ENCODE measurements at places on chromosomes 1 and 21. TPM values are rescaled to one million over a fixed set of nuclear protein-coding genes. Genes with fewer than 3 reads are reported as not detected.

DNA sequence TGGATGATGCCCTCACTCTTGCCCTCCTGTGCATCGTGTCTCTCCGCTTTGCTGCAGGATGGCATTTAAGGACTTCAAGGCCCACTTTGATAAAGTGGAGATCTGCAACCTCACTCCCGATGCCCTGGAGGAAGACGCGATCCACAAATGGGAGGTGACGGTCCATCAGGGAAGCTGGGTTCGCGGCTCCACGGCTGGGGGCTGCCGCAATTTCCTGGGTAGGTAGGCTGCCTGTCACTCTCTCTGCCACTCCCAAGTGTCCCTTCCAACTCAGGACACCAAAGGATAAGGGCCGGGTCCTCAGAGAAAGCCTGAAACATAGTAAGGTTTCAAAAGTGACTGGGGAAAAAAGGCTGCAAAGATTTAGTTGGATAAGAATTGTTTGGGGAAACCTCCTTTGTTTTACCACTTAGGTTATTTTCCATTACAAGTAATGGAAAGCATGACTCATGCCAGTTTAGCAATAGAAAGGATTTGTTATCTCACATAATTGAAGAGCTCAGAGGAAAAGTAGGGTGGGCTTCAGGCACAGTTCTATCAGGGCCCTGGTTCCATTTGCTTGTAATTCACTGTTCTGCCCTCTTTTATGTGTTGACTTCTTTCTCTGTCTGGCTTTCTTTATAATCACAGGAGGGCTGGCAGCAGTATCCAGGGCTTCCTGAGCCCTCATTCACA lies 31.9 kb downstream of the CAPN9 start:
- H3K36me3 ChIP-seq: no peaks in the 10 kb centered on the region
- no peak overlapping the region for H3K27ac ChIP-seq
- H3K4me3 ChIP-seq: no peak overlapping the region
- H3K4me1 ChIP-seq: peaks cover 25% of the 10 kb centered on the region

DNA sequence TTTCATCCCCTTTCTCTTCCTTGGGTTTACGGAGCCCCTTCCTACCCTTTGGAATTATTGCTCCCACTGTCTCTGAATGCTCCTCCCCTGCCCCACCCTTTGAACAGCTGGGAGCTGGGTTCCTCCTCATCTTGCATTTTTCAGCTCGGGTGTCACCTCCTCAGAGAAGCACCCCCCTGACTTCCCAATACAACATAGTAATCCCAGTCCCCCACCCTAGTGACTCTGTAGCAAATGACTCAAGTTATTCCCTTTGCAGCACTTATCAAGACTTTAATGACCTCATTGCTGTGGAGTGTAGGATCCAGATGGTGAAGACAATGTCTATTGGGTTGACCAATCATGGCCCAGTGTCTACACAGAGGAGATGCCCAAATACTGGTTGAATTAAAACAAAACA lies 8.9 kb upstream of the VWA5B1 start:
- DNase-seq: no peak
- H3K27me3 ChIP-seq: peaks cover 9% of the 10 kb centered on the region
- H3K36me3 ChIP-seq: no peaks in the 10 kb centered on the region

DNA sequence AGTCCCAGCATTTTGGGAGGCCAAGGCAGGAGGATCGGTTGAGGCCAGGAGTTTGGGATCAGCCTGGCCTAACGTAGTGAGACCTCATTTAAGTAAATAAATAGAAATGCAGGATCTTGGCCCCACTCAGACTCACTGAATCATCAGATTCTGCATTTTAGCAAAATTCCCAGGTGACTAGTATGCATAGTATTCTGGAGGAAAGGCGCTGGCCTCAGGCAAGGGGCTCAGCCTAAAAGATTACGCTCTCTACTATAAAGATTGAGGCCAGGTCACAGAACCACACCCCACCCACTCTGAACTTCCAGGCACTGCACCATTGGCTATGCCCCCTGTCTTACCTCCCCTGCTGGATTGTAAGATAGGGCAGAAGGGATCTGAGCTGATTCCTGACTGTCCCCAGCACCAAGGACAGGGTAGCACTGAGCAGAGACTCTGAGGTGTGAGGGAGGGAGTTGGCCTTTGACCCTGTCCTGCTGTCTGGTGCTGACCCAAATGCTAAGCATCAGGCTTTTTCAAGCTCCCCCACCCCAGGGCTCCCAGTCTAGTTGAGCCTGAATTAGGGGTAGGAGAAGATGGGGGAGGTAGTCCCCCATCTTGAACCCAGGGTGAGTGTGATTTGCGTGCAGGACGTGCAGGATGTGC lies 2.7 kb downstream of the FOXE3 start:
- H3K4me3 ChIP-seq: no peak overlapping the region
- DNase-seq: no peak
- peaks cover 15% of the 10 kb centered on the region for H3K27me3 ChIP-seq

Gene PGLYRP3
- total RNA-seq: not detected
